ENCODE measurements at places on chromosomes 5 and 9.

DNA sequence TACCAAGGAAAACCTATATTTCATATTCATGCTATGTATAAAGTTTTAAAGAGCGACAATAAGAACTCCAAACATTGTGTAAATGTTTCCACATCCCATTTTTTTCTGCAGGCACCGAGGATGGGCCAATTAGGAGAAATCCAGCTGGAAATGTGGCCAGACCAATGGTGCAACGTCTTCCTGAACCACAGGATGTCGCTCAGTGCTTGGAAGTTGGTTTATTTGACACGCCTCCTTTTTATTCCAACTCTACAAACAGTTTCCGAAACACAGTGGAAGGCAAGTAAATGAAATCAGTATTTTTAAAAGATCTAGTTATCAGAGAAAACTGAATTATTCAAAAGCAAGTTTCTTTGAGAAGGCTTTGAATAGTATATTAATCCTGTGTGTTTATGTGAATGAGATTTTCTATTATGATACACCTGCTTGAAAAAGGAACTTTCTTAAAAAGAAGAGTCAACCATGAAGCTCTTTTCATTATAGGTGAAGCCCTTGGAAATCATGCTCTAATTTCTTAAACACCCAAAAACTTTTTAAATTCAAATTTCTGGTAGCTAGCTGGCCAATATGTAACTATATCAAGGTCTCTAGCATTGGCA is 9.1 kb downstream of the TYRP1 start:
- DNase-seq = peak; percentile 47

DNA sequence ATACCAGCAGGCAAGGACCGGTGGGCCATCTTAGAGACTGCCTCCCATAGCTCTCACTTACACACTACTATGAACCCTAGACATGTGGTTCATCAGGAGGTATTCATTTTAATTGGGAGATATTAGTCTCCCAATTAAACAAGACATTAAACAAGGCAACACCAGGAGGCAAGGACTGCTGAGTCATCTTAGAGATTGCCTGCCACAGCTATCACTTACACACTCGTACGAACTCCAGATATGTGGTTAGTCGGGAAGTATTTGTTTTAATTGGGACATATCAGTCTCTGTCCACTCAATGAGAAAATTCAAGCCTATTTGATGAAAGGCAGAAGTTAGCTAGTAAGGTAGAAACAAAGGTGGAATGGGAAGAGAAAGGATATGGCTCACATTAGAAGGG is 343.9 kb downstream of the NFIB start:
- DNase-seq = no peak

- no peak for DNase-seq
Measured at GRCh38 chr9:97579914-97580313, 53.3 kb downstream of the TSTD2 start.

GRCh38 chr9:95100071-95100627 is 217.4 kb downstream of the FANCC start:
- no peak for DNase-seq

GRCh38 chr5:151906246-151906645 is 18.4 kb downstream of the GLRA1 start:
- no peak for DNase-seq

- DNase-seq = no peak
Measured at GRCh38 chr9:98641695-98642094, 67.0 kb downstream of the GABBR2 start.

DNA sequence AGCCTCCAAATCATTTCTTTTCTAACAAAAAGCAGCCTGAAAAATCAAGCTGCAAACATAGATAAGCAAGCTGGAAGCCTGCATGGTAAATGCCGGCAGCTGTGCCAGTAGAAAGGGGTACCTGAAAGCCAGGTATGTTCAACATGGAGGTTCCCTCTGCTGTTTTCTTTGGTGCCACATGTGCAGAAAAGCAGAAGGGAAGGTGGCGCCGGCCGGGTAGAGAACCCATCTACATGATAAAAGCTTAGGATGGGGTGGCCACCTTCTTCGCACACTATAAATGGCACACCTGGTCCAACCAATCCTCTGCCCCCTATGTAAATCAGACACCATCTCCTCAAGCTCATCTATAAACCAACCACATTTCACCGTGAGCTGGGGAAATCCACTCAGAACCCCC is 268.9 kb upstream of the IRX2 start:
- no peak for DNase-seq

GRCh38 chr5:141680751-141681201 is 1.3 kb downstream of the ARAP3 start:
- peak; percentile 66 for DNase-seq

- no peak for DNase-seq
Measured at GRCh38 chr9:14271093-14271673, 42.8 kb downstream of the NFIB start.

DNA sequence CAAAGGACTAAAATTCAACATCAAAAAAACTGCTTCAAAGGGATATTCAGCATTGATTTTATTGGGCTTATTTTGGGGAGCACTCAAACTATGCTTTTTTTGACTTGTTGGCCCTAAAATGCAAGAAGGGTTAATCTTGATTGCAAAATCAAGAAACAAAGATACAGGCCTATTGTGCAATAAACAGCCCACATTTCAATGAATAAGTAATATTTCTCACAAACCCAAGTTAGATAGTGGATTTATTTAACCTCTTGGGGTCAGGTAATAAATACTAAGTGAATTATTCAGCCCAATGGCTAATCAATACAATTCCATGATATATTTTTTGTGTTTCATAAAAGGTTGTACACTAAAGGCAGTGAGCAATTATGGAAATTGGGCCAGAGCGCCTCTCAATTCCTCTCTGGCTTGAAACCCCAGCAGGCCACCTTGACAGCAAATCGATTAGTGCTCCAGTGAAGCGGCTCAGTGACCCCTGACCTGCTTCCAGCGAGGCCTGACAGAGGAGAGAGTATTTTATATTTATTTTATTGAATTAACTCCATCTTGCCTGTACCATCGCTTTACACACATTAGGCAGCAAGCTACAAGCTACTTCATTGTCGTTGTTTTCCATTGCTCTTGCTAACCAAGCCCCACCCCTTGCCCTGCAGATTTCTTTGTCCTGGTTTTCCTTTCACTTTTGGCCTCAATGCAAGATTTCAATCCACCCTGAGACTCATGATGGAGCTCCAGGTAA is 65.5 kb downstream of the EBF1 start:
- DNase-seq = peak; percentile 16

DNA sequence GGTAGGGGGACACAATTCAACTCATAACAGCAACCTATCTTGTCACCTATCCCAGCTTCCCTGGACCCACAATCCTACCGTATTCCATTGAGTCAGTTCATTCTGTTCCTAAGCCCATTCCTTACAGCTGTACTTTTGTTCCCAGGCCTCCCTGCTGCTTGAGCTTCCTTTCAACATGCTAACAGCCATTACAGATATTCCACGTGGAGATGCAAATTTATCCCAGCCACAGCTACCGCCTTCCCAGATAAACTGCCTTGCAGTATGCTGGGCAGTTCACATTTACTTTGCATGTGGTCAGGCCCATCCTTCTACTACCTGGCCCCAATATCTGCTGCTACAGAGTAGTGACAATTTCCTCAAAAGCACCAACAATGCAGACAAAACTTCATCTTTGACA is 23.0 kb downstream of the RIGI start:
- no peak for DNase-seq

DNA sequence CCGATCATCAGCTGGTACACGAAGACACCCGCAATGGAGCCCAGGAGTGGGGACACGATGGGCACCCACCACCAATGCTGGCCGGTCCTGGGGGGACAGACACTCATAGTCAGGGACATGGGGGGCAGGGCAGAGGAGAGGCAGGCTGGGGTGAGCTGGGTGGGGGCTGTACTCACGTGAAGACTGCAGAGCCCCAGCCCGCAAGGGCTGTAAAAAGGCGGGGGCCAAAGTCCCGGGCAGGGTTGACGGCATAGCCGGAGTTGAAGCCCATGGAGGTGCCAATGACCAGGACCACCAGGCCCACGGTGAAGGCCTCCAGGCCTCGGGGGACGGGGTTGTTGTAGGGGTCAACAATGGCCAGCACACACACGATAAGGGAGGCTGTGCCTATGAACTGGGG is 5.3 kb downstream of the AQP3 start:
- no peak for DNase-seq

DNA sequence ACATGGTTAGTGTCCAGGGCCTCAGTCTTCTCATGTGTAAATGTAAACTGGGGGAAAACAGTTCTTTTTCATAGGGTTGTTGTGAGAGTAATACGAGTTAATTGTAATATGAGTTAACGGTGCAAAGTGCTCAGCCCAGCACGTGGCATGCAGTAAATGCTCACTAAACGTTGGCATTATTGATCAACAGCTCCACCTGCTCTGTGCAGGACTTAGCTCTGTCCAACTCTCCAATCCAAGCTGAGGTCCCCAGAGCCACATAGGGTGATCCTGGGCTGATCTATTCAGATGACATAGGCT is 28.3 kb downstream of the SPOCK1 start:
- no peak for DNase-seq

DNA sequence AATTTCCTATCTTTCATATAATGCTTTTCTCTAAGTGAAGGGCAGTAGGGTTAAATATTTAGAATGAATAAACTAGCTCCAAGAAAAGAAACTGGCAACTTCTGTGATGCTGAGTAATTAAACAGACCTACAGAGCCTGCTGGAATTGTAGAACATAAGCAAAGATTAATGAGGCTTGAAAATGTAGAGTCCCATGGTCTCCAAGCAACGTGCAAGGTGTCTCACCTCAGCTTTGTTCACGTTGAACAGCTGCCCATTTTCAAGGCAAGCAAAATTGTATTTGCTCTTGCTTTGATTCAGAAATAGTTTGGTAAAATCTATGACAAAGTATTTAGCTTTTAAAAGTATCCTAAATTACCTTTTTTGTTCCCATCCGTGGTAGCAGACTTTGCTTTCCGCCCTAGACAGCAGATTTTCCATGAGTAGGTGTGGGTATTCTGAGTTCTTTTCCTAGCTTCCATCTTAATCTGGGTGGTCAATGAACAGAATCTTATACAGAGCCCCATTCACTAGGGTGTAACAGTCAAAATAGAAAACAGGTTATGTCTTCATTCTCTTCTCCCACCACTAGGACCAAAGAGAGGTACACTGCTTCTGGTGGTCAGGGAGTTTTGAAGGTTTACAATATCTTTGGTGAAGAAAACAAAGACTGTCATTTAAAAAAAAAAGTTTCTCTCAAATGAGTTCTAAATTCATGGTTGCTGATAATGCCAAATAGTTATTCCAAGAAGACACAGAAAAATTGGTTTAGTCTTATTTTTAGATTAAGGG is 52.1 kb upstream of the TYRP1 start:
- no peak for DNase-seq

DNA sequence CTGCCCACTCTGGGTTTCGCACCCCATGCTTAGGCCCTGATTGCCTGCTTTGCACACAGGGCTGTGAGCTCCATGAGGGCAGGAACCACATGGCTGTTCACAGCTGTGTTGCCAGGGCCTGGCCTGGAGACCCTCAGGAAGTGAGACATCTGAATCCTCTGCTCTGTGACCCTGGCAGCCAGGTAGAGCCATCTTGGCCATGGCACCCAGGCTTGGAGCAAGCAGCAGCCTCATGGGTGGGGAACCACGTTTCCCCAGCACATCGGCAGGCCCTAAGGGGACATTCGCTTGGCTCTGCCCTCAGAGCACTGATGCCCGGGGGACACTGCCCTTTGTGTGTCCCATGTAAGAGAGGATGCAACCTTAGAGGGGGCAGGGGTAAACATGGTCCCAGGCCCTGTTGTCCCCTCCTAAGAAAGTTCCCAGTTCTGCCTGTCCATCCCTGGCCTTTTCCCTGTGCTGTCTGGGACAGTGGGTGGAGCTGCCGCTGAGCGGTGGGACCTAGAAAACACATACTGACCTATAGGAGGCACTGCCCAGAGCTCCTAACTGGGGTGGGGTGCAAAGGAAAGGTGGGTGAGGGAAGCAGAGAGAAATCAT is 144.1 kb upstream of the IER5L start:
- no peak for DNase-seq

GRCh38 chr5:107671742-107672210 is 1.0 kb upstream of the EFNA5 start:
- peak; percentile 81 for DNase-seq

DNA sequence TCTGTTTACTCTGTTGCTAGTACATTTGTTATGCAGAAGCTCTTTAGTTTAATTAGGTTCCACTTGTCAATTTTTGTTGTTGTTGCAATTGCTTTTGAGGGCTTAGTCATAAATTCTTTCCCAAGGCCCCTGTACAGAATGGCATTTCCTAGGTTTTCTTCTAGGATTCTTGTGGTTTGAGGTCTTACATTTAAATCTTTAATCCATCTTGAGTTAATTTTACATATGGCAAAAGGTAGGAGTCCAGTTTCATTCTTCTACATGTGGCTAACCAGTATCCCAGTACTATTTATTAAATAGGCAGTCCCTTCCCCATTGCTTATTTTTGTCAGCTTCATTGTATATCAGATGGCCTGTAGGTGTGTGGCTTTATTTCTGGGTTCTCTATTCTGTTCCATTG is 792.4 kb downstream of the PTPRD start:
- DNase-seq = no peak

GRCh38 chr5:175872287-175873087 is 1.1 kb downstream of the CPLX2 start:
- DNase-seq = peak; percentile 25

- no peak for DNase-seq
Measured at GRCh38 chr5:110754181-110754580, 15.4 kb downstream of the SLC25A46 start.

DNA sequence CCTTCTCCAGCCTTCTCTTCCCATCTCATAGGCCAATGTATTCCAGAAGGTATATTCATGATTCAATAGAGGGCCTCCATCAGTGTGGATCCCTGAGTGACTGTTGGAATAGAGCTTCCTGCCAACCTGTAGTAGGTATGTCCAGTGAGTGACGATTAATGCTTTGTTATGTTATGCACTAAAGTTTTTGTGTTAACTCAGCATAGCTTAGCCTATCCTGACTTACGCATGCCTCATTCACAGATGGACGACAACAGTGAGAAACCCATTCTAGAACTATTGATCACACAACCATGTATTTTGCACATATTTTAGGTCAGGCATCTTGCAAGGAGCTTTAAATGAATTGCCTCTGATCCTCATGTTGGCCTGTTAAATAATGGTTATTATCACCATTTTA is 225.5 kb upstream of the TRIM32 start:
- DNase-seq = no peak

DNA sequence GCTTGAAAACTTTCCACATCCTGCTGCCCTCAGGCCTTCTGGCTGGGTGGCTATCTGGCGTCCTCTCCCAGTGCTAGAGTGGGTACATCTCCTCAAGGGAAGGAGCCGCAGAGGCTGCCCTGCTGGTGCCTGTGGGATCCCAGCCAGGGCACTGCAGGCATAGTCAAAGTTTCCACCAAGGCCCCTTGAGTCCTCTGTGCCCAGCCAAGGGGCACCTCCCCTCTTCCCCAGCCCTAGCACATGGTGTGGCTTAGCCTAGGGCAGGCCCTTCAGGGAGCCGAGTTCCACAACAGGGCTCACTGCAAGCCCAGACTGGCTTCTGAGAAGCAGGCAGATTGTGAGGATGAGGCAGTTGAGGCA is 103.2 kb downstream of the RGS3 start:
- DNase-seq = no peak

- DNase-seq = no peak
Measured at GRCh38 chr5:172941067-172941516, 18.1 kb upstream of the RPL26L1 start.

- DNase-seq = no peak
Measured at GRCh38 chr5:124124711-124125229, 612.8 kb downstream of the CSNK1G3 start.

GRCh38 chr5:160835376-160835775 is 16.6 kb downstream of the ATP10B start:
- DNase-seq = no peak

- DNase-seq = no peak
Measured at GRCh38 chr9:81480828-81481604, 208.3 kb downstream of the TLE1 start.

- DNase-seq = no peak
Measured at GRCh38 chr5:55847837-55848236, 3.3 kb upstream of the IL31RA start.

All from SW480 (cell line).